ENCODE measurements at places on chromosomes 7 and 10.

DNA sequence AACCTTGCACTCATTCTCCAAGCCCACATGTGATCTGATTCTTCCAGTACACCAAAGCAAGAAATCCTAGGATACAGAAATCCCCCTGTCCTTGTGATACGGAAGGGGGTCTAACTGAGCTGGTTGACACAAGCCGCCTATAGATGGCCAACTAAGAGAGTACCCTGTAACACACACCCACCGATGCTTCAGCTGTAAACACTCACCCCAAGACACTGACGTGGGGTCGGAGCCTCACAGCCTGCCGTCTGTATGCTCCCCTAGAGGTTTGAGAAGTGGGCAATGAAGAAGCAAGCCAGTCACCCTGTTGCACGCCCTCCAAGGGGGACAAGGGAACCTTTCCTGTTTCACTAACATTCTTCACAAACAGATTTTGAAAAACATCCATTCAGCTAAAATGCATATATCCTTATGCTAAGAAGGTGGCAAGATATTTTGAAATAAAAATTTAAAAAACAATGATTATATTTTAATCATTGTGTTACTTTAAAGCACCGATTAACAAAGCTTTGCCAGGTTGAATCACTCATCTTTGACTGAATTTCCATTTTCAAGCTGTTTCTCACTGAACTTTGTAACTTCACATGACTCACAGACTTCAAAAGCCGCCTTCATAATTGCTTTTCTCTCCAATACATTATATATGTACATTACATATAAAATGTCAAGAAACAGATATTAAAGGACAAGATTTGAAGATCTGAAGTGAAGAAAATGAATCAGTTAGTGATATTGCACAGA, 329.3 kb downstream of the ARL4A start:
- DNase-seq = no peak

- DNase-seq = no peak
Measured at GRCh38 chr7:34493752-34494151, 164.3 kb upstream of the NPSR1 start.

DNA sequence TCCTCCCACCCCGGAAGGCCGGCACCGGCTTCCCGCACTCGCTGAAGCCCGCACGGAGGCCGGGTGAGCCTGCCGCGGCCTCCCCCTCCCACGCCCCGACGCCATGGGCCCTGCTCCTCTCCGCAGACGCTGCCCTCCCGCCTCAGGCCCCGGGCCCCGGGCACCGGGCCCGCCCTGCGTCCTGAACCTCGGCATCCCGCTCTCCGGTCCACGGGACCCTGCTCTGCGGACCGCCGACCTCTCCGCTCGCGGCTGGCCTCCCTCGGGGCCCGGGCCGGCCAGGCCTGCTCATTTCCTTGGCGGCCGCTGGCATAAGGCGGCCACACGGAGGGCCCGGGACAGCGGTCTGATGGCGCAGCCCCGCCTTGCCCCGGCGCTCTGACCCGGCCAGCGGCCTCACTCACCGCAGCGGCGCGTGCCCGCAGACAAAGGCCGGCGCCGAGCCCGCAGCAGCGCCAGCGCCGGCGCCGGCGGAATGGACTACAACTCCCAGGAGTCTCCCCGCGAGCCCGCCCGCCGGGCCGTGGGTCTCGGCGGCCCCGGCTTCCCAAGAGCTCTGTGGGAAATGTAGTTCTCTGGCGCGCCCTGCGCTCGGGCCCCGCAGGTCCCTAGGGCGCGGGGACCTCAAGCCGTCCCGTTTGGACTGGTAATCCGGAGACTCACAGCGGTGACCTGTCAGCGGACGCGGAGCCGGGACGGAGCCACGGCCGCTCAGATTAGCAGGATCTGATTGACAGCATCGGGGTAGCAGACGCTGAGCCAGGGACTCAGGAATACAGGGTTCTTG, at the start of gene ZNF32:
TSS of gene ZNF32 (minus strand) at position 484 of the 787 bp plus-strand sequence. CDS start 2,748 bp downstream, outside the sequence.
- peak; percentile 71 for DNase-seq

DNA sequence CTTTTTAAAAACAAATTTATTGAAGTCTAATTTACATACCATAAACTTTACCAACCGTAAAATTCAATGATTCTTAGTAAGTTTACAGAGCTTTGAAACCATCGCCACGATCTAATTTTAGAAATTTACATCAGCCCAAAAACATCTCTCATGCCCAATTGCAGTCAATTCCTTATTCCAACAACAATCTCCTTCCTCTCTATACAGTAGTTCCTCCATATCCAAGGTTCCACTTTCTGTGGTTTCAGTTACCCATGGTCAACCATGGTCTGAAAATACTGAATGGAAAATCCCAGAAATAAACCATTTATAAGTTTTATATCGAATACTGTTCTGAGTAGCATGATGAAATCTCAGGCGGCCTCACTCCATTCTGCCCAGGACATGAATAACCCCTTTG, 183.4 kb upstream of the ADCY1 start:
- DNase-seq = no peak

DNA sequence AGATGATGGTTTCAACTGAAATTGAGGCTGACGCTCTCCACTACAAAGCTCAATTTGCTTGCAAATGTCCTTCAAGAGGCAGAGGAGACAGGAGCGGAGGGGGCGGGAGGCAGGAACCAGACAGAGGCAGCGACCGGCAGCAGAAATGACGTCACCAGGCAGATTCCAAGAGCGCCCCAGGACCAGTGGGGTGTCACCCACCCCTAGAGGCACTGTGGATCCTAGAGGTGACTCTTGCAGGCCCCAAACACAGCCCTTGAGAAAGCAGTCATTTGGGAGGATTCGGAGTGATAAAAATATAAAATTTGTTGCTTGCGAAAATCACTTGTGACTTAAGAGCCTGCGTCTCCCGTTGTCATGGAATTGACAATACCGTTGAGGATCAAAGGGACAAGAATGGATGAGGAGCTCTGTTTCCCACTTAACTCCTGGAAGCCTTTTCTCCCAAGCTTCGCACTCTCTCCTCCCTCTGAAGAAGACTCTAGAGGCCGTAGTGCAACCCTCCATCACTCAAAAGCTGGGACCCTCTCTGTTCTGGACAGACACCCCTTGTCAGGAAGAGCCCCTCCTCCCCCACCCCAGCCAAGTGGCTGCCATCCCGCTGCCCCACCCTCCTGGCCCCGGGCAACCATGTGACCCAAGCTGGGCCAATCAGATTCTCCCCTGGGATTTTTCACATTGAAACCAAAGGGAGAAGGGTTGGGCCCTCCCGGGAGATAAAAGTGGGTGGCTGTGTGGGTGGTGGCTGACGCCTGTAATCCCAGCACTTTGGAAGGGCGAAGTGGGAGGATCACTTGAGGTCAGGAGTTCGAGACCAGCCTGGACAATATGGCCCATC, 16.3 kb upstream of the SLC29A4 start:
- DNase-seq = no peak

- no peak for DNase-seq
Measured at GRCh38 chr7:70728872-70729552, 402.9 kb upstream of the GALNT17 start.
